Caco-2 (cell line): ENCODE measurements at places on chromosomes 12 and 14.

GRCh38 chr12:243381-243780 lies 19.3 kb downstream of the SLC6A13 start:
- no peak overlapping the region for H3K27ac ChIP-seq
- no peak for DNase-seq
- no peaks in the 10 kb centered on the region for H3K36me3 ChIP-seq
- H3K4me3 ChIP-seq = no peak overlapping the region

DNA sequence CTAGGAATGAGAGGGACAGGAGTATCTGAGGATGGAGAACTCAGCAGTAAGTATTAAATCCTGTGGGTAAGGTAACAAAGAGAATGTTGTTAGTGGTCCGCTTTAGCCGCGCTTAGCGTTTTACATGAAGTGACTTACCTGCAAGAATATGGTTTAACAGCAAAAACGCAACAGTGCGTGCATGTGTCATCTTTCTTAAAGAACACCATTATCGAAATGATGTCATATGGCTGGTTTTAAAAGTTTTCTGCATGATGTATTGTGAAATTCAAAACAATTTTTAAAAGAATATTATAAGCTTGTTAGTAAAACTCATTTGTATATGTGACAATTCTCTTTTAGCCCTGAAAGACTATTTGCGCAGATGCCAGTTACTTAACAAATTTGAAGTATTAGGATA lies 1.7 kb downstream of the LEMD3 start:
- H3K4me3 ChIP-seq = peak overlapping the region; percentile 58
- H3K4me1 ChIP-seq = peaks cover 34% of the 10 kb centered on the region
- no peak for DNase-seq
- H3K27ac ChIP-seq = peak overlapping the region; percentile 97

GRCh38 chr12:107557589-107558100 lies 128.0 kb upstream of the PWP1 start:
- no peaks in the 10 kb centered on the region for H3K36me3 ChIP-seq
- H3K4me3 ChIP-seq = no peak overlapping the region
- DNase-seq = no peak

GRCh38 chr14:50601394-50601793 lies 41.4 kb downstream of the ATL1 start:
- no peaks in the 10 kb centered on the region for H3K27me3 ChIP-seq
- H3K4me3 ChIP-seq = no peak overlapping the region
- H3K27ac ChIP-seq = no peak overlapping the region
- DNase-seq = no peak

DNA sequence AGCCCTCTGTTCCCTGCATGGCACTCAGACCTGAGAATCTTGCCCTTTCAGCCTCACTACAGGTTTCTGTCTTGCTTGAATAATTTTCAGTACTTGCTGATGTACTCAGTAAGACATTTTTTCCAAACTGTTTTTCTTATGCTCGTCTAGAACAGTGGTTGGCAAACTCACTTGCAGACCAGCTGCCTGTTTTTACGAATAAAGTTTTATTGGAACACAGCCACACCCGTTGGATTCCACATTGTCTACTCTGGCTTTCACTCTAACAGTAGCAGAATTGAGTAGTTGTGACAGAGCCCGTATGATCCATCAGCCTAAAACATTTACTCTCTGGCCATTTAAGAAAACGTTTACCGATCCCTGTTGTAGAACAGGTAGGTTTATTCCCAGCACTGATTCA lies 72.8 kb downstream of the FOXN4 start:
- no peak overlapping the region for H3K27ac ChIP-seq
- DNase-seq = no peak
- no peaks in the 10 kb centered on the region for H3K27me3 ChIP-seq
- H3K4me3 ChIP-seq = no peak overlapping the region

- H3K4me3 ChIP-seq = no peak overlapping the region
- no peak overlapping the region for H3K27ac ChIP-seq
- DNase-seq = no peak
- H3K4me1 ChIP-seq = no peaks in the 10 kb centered on the region
- H3K36me3 ChIP-seq = no peaks in the 10 kb centered on the region
These were observed 26.7 kb downstream of the SLC35E3 start for GRCh38 chr12:68772714-68773113.

DNA sequence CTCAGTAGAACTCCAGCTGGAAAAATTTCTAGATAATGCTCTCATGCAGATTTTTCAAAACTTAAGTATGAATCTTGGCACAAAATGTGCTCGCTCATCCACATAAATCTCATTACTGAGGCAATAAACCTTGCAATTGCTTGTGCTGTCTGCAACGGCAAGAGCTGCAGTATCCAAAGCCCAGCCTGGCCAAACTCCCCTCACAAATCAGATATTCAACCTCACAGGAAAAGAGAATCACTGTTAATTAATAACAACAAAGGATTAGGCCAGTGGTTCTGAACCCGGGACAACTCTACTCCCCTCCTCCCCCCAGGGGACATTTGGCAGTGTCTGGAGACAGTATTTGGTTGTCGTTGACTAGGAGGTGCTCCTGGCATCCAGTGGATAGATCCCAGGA lies 19.2 kb upstream of the CORO1C start:
- H3K27ac ChIP-seq = no peak overlapping the region
- H3K4me1 ChIP-seq = peaks cover 10% of the 10 kb centered on the region
- H3K36me3 ChIP-seq = no peaks in the 10 kb centered on the region
- H3K27me3 ChIP-seq = no peaks in the 10 kb centered on the region
- no peak for DNase-seq

DNA sequence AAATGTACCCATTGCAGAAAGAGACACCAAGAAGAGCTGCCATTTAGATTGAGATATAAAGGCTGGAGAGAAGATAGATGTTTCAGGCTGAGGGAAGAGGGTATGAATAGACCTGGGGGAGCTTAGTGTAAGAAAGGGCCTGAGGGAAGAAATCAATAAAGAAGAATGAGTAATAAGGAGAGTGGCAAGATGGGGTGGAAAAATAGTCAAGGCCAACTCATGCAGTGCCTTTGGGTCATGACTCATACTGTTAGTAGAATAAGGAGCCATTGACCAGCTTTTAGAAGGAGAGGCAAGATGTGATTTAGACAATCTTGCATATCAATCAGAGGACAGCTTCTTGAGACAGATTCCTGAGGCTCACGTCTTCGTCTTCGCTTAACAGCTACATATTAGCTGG lies 287.5 kb downstream of the DUSP6 start:
- H3K4me1 ChIP-seq = peaks cover 8% of the 10 kb centered on the region
- DNase-seq = no peak
- H3K36me3 ChIP-seq = no peaks in the 10 kb centered on the region
- no peak overlapping the region for H3K27ac ChIP-seq
- H3K4me3 ChIP-seq = no peak overlapping the region
- H3K27me3 ChIP-seq = no peaks in the 10 kb centered on the region

- no peak overlapping the region for H3K27ac ChIP-seq
- no peaks in the 10 kb centered on the region for H3K36me3 ChIP-seq
- DNase-seq = no peak
- peaks cover 3% of the 10 kb centered on the region for H3K4me1 ChIP-seq
- no peak overlapping the region for H3K4me3 ChIP-seq
These were observed 196.8 kb downstream of the RAD51B start for GRCh38 chr14:68016255-68016914.

DNA sequence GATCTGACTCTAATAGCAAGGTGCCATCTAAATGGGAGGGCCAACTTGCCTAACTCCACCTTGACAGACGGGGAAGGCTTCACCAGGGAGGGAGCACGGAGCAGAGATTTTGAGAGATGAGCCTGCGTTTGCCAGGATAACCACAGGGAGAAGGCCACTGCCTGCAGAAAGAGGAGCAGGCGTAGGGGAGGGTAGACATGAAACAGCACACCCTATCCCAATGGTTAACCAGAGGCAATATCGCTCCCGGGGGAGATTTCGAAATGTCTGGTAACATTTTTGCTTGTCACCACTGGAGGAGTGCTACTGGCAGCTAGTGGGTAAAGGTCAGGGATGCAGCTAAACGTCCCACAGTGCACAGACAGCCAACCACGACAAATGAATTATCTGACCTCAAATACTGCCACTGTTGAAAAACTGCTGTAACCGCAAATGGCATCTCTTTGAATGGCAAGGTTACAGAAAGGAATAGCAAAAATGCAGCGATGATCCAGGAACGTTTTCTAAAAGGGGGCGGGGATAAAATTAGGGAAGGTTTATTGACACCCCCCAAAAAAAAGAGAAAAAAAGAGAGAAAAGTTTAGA lies 126.0 kb upstream of the ATF7IP start:
- H3K4me3 ChIP-seq = no peak overlapping the region
- peaks cover 18% of the 10 kb centered on the region for H3K4me1 ChIP-seq
- H3K36me3 ChIP-seq = no peaks in the 10 kb centered on the region

DNA sequence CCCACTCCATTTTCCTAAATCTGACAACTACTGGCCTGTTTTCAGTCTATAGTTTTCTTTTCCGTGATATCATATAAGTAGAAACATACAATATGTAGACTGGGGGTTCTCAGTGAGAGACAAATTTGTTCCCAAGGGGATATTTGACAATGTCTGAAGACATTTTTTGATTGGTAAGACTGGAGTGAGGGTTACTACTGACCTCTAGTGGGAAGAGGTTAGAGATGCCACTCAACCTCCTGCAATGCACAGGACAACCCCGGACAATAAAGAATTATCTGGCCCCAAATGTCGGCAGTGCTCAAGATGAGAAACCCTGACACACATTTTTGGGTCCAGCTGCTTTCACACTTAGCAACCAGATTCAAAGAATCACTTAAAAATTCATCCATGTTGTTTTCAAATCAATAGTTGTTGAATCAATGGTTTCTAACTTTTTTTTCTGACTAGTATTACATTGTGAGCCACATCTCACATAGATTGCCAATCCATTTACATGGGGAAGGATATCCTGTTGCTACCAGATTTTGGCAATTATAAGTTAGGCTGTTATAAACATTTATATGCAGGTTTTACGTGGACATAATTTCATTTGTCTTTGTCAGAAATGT lies 307.1 kb downstream of the RPL10L start:
- H3K4me3 ChIP-seq = no peak overlapping the region
- no peaks in the 10 kb centered on the region for H3K4me1 ChIP-seq
- no peaks in the 10 kb centered on the region for H3K36me3 ChIP-seq
- no peak overlapping the region for H3K27ac ChIP-seq
- H3K27me3 ChIP-seq = no peaks in the 10 kb centered on the region
- DNase-seq = no peak

GRCh38 chr12:115223322-115223721 lies 539.3 kb upstream of the TBX3 start:
- DNase-seq = no peak
- H3K27ac ChIP-seq = no peak overlapping the region
- no peaks in the 10 kb centered on the region for H3K27me3 ChIP-seq
- no peaks in the 10 kb centered on the region for H3K36me3 ChIP-seq
- peaks cover 30% of the 10 kb centered on the region for H3K4me1 ChIP-seq

GRCh38 chr12:107361970-107362369 lies 268.6 kb upstream of the CRY1 start:
- H3K4me3 ChIP-seq = no peak overlapping the region
- no peak for DNase-seq
- H3K4me1 ChIP-seq = no peaks in the 10 kb centered on the region
- no peaks in the 10 kb centered on the region for H3K27me3 ChIP-seq

DNA sequence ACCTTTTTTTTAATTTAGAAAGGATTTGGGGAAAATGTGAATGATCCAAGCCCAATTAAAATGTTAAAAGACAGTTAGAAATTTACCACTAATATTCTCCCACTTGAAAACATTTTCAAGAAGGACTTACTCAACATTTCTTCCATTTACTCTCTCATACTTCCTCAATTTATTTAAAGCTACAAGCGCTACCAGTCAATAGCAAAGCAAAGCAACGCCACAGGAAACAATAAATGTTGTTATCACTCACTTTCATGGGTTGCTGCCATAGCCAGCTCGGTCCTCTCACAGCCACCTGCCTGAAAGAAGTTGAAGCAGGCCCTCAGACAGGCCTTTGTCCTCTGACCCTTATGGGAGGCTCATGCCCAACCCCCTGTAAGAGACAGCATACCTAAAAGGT lies 6.0 kb upstream of the SOS2 start:
- H3K4me1 ChIP-seq = no peaks in the 10 kb centered on the region
- no peak for DNase-seq
- H3K27ac ChIP-seq = no peak overlapping the region
- no peaks in the 10 kb centered on the region for H3K27me3 ChIP-seq

- H3K27me3 ChIP-seq = no peaks in the 10 kb centered on the region
- H3K36me3 ChIP-seq = no peaks in the 10 kb centered on the region
- DNase-seq = no peak
- peak overlapping the region; percentile 70 for H3K27ac ChIP-seq
These were observed 131.2 kb downstream of the SCARB1 start for GRCh38 chr12:124732275-124733075.

GRCh38 chr12:84305144-84305543 lies 607.5 kb downstream of the SLC6A15 start:
- H3K27me3 ChIP-seq = no peaks in the 10 kb centered on the region
- H3K27ac ChIP-seq = no peak overlapping the region
- DNase-seq = no peak

DNA sequence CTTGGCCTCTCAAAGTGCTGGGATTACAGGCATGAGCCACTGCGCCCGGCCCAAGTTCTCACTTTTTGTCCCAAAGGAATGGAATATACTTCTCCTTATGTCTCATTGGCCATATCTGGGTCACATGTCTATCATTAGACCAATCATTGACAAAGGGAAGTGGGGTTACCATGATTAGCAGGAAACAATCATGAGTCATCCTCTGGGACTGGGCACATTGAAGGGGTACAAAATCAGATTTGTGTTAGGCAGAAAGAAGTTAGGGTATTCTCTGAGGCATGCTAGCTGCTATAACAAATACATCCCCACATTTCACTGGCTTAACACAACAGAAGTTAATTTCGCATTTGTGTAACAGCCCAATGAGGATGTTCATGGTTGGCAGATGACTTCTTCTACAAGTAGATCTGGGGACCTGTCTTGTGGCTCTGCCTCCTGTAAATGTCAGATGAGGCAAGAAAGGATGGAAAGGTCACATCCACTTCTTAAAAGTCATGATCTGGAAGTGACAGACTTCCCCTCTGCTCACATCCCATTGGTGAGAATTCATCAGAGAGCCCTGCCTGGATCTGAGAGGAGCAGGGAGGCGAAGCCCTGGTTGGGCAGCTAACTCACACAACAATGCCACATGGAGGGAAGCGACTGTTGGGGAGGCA lies 3.1 kb downstream of the CCDC63 start:
- no peak for DNase-seq
- H3K36me3 ChIP-seq = no peaks in the 10 kb centered on the region
- no peaks in the 10 kb centered on the region for H3K27me3 ChIP-seq
- H3K4me1 ChIP-seq = no peaks in the 10 kb centered on the region

- H3K4me1 ChIP-seq = peaks cover 33% of the 10 kb centered on the region
- no peak overlapping the region for H3K4me3 ChIP-seq
- H3K27ac ChIP-seq = no peak overlapping the region
- no peaks in the 10 kb centered on the region for H3K27me3 ChIP-seq
- DNase-seq = no peak
These were observed 134.8 kb upstream of the FUT8 start for GRCh38 chr14:65277580-65278270.

DNA sequence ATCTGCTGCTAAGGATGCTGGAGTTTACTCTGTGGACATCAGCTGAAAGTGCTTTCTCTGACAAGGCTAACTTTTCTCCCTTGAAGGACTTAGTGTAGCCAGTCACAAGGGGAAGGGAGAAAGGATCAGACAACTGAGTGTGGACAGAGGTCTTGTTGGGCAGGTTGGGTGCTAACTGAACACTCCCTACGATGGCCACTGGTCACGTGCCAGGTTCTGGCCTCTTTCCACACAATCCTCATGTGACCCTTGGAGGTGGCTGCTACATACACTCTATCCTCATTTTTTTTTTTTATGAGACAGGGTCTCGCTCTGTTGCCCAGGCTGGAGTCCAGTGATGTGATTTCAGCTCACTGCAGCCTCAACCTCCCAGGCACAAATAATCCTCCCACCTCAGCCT lies 39.7 kb downstream of the FOXN4 start:
- peaks cover 2% of the 10 kb centered on the region; the same call in 1 of the 2 replicates for H3K36me3 ChIP-seq
- H3K4me3 ChIP-seq = no peak overlapping the region
- H3K27ac ChIP-seq = no peak overlapping the region
- no peak for DNase-seq

- peaks cover 55% of the 10 kb centered on the region for H3K4me1 ChIP-seq
- DNase-seq = peak; percentile 87
These were observed 12.4 kb downstream of the ERG28 start for GRCh38 chr14:75648066-75648838.
